ENCODE measurements at places on chromosomes 12 and 14. TPM values are rescaled to one million over a fixed set of nuclear protein-coding genes. Genes with fewer than 3 reads are reported as not detected.

DNA sequence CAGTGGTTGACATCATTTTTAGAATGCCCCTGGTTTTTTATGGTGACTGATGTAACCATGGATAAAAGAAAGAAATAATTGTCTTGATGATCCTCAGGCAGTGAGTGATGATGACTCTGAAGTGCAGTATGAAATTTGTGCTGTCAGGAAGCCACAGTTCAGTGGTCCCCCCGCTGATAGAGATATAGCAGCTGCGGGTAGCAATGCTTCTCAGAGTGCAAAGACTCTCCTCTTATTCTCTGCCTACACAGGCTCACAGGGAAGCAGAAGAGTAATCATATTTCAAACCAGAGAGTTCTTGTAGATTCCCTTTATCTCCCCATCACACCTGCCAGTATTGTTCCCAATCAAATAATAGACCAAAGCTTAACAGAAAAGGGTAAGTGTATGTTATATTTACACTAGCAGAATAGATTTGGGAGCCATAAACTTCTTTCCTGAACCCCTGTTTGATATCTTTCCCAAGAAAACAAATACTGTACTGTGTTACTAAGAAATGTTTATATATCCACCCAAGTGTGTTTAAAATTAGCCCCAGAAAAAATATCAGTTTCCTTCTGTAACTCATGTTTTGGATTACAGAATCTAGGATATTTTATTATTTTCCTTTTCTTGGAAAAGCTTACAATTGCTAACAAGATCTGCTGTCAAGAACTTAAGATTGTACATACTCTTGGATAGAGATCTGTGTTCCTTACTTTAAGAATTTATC, 1817.4 kb upstream of the FLRT2 start:
- no peaks in the 10 kb centered on the region for H3K36me3 ChIP-seq
- no peak overlapping the region for H3K27ac ChIP-seq
- DNase-seq, result no peak
- no peaks in the 10 kb centered on the region for H3K4me1 ChIP-seq
- H3K27me3 ChIP-seq, result no peaks in the 10 kb centered on the region

- H3K4me3 ChIP-seq, result no peak overlapping the region
- no peaks in the 10 kb centered on the region for H3K4me1 ChIP-seq
- no peaks in the 10 kb centered on the region for H3K36me3 ChIP-seq
- no peak for DNase-seq
- H3K27ac ChIP-seq, result no peak overlapping the region
Observed at GRCh38 chr12:96617178-96617577, 127.8 kb downstream of the CFAP54 start.

DNA sequence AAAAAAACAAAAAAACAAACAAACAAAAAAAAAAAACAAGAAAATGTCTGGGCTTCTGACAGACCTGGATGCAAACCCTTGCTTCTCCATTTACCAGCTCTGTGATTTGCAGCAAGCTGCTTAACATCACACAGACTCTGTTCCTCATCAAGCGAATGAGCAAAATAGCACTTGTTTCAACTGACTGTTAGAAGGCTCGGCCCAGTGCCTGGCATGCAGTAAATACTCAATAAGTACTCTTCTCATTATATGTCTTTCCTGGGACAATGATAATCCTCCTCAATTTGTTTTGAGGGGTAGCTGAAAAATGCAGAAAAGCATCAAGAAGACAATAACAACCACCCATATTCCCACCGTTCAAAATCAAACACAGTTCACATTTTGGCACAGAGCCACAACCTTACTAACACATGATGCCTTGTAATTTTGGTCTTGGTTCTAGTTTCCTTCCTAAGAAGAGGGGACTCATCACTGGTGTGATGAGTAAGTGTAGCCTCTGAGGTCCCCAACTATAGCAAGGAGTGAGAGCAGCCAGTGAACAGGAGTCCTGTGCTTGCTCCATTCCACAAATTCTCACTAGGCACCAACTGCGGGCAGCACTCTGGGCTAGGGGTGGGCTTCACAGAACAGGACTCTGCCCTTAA, 60.4 kb downstream of the TTC7B start:
- H3K4me1 ChIP-seq, result peaks cover 15% of the 10 kb centered on the region
- no peaks in the 10 kb centered on the region for H3K36me3 ChIP-seq
- no peaks in the 10 kb centered on the region for H3K27me3 ChIP-seq
- H3K27ac ChIP-seq, result no peak overlapping the region
- no peak for DNase-seq

DNA sequence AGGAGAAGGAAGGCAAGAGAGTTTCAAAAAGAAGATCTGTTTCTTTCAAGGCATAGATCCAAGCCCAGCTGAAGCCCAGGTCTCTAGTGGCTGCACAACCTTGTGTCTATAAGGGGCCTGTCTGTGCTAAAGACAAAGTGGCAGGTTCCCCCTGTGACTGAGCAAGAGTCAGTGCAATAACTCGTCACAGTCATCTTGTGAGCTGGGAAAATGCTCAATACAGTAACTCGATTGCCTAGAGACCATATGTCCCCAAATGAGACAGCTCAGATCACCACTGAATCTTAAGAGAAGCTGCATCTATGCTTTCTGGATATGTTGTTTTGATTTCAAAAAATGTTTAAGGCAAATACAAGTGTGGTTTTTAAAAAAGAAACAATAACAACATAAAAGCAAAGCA, 24.2 kb downstream of the ST8SIA1 start:
- no peaks in the 10 kb centered on the region for H3K4me1 ChIP-seq
- no peak overlapping the region for H3K27ac ChIP-seq
- no peak overlapping the region for H3K4me3 ChIP-seq
- peaks cover 12% of the 10 kb centered on the region for H3K27me3 ChIP-seq

- peaks cover 4% of the 10 kb centered on the region for H3K4me1 ChIP-seq
- no peak overlapping the region for H3K4me3 ChIP-seq
- no peaks in the 10 kb centered on the region for H3K36me3 ChIP-seq
- H3K27ac ChIP-seq, result no peak overlapping the region
- H3K27me3 ChIP-seq, result no peaks in the 10 kb centered on the region
Observed at GRCh38 chr12:103851127-103851526, 10.1 kb upstream of the NT5DC3 start.

DNA sequence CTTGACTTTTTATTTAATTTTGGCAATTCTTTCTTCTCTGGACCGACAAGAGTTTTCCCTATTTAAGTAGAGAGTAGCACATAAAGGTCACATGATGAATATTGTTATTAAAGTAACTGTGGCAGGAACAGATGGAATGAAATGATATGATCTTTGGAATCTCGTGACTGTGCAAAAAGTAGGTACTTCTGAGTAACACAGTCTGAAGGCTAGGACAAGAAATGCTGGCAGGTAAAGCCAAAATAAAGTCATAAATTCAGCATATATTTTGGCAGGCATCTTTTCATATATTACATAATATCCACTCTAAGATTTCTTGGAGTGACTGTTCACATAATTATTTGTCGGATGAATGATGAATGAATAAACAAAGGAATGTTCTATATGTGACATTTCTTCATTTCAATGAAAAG, 121.4 kb downstream of the EFCAB11 start:
- H3K27me3 ChIP-seq, result no peaks in the 10 kb centered on the region
- no peaks in the 10 kb centered on the region for H3K4me1 ChIP-seq
- DNase-seq, result no peak
- no peaks in the 10 kb centered on the region for H3K36me3 ChIP-seq
- H3K4me3 ChIP-seq, result no peak overlapping the region

DNA sequence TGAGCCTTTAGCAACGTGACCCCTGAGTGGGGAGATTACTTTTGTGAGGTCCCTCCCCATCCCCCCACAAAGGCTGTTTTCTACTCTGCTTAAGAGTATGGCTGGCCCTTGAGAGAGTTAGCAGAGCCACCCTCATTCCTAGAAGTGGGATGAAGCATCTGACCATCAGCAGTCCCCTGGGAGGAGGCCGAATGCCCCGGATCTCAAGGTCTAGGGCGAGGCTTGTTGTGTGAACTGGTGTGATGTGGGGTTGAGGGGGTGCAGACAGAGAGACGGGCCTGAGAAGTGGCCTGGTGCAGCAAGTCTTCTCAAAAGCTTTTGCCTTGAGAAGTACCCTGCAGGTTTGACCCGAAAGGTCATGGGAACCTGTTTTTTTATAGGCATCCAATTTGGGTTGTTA, 153.0 kb upstream of the FKBP4 start:
- no peak overlapping the region for H3K4me3 ChIP-seq
- H3K4me1 ChIP-seq, result peaks cover 20% of the 10 kb centered on the region
- no peak for DNase-seq
- no peak overlapping the region for H3K27ac ChIP-seq

DNA sequence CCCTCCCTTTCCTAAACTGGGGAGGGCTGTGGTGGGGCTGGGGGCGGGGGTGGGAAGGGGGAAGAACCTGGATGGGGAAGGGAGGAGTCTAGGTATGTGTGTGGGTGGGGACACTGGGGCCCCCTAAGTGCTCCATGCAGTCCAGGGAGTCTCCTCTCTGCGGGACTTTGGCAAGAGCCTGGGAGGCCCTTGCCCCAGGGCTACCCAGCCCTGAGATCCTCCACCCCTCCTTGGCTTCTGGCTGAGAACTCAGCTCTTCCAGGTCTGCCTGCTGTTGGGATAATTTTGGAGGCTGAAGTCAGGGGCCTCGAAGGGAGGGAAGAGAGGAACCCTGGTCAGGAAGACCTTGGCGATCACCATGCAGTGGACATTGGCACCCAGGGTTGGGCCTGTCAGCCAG, 2.2 kb upstream of the DLK1 start:
- no peak for DNase-seq
- no peaks in the 10 kb centered on the region for H3K4me1 ChIP-seq
- no peak overlapping the region for H3K27ac ChIP-seq
- H3K27me3 ChIP-seq, result peaks cover 29% of the 10 kb centered on the region

DNA sequence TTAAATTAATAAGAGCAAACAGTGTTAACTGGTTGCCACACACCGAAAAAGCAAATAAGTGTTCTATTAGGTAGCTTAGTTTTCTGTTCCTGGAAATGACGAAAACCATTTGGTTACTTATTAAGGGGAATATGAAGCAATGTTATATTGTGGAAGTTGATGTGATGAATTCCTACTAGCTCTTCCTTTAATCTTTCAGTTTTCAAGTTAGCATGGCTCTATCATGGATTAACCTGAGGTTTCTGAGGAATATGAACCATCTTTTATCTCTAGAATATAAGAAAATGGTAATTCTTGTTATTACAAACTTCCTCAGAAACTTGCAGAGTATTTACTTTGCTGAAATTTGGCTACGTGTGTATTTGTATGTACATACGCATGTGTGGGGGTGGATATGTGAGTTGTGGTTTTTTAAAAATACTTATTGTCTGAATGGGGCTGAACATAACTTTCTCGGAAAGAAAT, 245.7 kb downstream of the KCNC2 start:
- no peaks in the 10 kb centered on the region for H3K27me3 ChIP-seq
- DNase-seq, result no peak
- no peak overlapping the region for H3K27ac ChIP-seq
- H3K4me1 ChIP-seq, result no peaks in the 10 kb centered on the region
- H3K4me3 ChIP-seq, result no peak overlapping the region
- H3K36me3 ChIP-seq, result no peaks in the 10 kb centered on the region

GRCh38 chr12:31037931-31038330, 35.7 kb upstream of the DDX11 start:
- DNase-seq, result no peak
- no peaks in the 10 kb centered on the region for H3K27me3 ChIP-seq
- H3K27ac ChIP-seq, result no peak overlapping the region
- H3K4me1 ChIP-seq, result no peaks in the 10 kb centered on the region

DNA sequence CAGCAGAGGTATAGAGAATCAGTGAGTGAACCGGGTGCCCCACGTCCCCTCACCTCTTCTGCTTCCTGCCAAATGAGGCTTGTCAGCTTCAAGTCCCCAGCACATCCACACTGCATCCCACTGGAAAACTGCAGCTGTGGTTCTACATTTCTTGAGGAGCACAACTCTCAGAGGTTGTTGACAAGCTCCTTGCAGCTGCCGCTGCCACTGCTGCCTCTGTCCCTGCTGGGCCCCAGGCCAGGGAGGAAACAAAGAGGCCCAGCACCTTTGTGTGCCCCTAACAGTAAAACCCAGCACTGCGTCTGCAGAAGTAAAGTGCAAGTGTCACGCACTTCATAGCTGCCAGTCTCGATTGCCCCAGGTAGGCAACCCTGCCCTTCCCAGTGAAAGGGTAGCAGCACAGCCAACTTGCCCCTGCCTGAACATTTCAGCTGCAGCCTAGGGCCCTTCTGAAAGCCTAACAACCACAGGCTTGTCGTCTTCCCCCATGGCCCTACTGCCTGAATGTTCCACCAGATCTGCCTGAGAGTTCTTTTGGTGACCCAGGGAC, 1162.1 kb upstream of the USP15 start:
- no peak for DNase-seq
- H3K4me3 ChIP-seq, result no peak overlapping the region
- no peaks in the 10 kb centered on the region for H3K36me3 ChIP-seq
- no peaks in the 10 kb centered on the region for H3K27me3 ChIP-seq

DNA sequence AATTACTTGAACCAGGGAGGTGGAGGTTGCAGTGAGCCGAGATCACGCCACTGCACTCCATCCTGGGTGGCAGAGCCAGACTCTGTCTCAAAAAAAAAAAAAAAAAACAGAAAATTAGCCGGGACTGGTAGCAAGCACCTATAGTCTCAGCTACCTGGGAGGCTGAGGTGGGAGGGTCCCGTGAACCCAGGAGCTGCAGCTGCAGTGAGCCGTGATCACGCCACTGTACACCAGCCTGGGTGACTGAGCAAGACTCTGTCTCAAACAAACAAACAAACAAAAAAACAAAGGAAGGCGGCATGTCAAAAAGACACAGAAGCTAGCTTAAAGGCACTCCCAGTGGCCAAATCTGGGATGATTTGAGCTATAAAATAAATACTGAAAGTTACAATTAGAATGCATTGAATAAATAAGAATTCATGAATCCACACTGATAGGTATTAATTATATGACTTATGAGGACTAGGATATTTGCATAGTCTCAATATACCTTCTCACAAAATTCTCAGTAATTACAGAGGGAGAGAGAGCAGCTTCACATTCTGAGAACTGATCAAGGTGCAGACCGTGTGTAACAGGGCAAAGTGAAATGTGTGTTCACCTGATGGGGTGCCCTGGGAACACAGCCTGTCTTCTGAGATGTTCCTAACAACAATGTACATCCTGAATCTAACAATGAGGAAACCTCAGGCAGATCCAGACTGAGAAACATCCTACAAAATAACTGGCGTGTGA, 42.7 kb upstream of the GPR132 start:
- H3K27me3 ChIP-seq, result peaks cover 28% of the 10 kb centered on the region
- no peak for DNase-seq
- no peak overlapping the region for H3K4me3 ChIP-seq
- H3K36me3 ChIP-seq, result no peaks in the 10 kb centered on the region

- H3K4me1 ChIP-seq, result peaks cover 53% of the 10 kb centered on the region
- H3K27ac ChIP-seq, result no peak overlapping the region
- no peak for DNase-seq
- no peaks in the 10 kb centered on the region for H3K27me3 ChIP-seq
Observed at GRCh38 chr14:51921026-51921425, 60.6 kb downstream of the GNG2 start.

The SMIM41 gene
- total RNA-seq, result not detected

The RFX4 gene
- not detected for total RNA-seq

The OR4E2 gene
- total RNA-seq, result not detected

The IL26 gene
- total RNA-seq, result not detected

The C1QL4 gene
- not detected for total RNA-seq

The ESRRB gene
- 0.27 TPM for total RNA-seq

The DNAI7 gene
- not detected for total RNA-seq

The INHBC gene
- total RNA-seq, result not detected

The TAS2R42 gene
- not detected for total RNA-seq

The FITM1 gene
- total RNA-seq, result 0.56 TPM

The LUM gene
- total RNA-seq, result not detected

The OR6C6 gene
- total RNA-seq, result not detected
